Stimulated activated CD4-positive, alpha-beta T cell treated with anti-CD3 and anti-CD28 coated beads, TNF-alpha, amount 100 ng/mL, for 4 hours (primary cell): ENCODE measurements at places on chromosomes 7 and 10.

DNA sequence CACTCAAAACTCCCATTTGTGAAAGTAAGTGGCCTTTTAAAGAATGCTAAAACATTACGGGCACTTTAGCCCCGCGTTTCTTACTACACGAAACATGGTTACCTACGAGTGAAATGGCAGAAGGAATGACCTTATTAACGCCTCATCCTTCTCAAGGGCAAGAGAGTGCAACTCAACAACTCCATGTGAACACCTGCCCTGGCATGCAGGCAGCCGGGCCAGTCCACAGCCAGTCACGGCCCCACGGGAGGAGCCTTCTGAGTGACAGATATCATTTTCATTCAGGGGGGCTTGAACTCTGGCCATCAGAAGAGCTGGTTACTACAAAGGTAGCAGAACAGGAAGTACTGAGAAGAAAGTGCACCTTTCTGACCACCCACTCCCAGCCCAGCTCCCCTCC lies 236.1 kb downstream of the PTPRN2 start:
- no peak for DNase-seq

GRCh38 chr7:5507013-5507412 lies 83.4 kb upstream of the TNRC18 start:
- no peak for DNase-seq

GRCh38 chr10:70331486-70332268 lies 47.9 kb upstream of the NPFFR1 start:
- no peak for DNase-seq

GRCh38 chr7:103031024-103031423 lies 43.6 kb downstream of the FBXL13 start:
- DNase-seq, result no peak

DNA sequence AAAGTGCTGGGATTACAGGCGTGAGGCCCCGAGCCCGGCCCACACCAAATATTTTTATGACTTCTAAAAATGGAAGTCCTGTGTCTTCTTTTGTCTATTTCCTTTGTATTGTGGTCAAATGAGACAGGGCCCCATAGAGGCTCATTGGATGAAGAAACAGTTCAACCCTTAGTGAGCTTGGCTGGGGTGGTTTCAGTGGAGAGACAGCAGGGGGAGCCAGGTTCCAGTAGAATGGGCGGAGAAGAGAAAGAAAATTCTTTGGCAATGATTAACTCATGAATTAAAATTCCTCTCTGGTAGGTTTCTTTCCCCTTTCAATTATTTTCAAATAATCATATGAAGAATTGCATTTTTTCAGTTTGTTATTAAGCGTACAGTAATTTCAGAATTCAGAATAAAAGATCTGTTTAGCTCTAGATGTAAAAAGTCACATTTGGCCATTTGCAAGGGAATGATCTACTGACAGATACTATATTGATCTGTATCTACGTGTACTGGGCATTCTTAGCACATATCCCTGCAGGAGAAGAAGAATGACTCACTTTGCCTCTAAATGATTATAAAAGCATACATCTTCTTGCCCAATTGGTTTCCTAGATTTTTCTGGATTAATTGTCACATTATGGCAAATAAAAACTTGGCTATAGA lies 43.2 kb downstream of the PNLIPRP3 start:
- no peak for DNase-seq

DNA sequence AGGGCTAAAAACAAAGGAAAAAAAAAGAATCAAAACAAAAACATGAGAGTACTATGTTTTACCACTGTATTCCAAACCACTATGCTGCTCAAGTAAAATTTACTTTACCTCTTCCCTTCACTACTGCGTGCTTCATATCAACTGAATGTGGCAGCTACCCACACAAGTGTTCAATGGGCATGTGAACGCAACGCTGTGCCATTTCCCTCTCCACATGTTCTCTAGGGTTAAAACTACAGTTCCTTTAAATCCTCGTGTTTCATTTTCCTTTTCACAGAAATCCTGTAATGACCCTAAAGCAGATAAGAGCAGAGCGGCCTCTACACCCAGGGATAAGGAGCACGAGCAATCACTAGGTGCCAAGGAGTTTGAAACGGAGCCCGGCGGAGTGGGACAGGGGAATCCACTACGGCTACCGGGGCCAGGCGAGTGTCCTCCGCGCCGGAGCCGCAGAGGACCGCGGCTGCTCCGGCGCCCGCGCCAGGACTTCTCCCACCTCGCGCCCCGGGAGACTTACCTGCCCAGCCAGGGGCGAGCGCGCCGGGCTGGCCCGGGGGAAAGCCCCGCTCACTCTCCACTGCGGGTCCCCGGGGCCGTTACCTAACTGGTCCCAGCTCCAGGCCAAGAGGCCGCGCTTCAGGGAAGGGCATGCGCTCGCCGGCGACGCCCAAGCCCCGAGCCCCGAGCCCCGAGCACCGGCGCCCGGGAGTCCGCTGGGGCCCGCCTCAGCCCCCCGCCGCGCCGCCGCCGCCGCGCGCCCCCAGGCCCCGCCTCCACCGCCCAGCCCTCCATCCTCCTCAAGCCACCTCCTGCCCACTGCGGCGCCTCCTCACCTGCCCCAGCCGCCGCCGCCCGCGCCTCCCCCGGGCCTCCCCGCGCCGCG lies 711 bp downstream of the NAMPT start:
- DNase-seq, result peak; percentile 56

- DNase-seq, result no peak
Observed at GRCh38 chr10:102579328-102579727, 65.0 kb upstream of the TRIM8 start.

DNA sequence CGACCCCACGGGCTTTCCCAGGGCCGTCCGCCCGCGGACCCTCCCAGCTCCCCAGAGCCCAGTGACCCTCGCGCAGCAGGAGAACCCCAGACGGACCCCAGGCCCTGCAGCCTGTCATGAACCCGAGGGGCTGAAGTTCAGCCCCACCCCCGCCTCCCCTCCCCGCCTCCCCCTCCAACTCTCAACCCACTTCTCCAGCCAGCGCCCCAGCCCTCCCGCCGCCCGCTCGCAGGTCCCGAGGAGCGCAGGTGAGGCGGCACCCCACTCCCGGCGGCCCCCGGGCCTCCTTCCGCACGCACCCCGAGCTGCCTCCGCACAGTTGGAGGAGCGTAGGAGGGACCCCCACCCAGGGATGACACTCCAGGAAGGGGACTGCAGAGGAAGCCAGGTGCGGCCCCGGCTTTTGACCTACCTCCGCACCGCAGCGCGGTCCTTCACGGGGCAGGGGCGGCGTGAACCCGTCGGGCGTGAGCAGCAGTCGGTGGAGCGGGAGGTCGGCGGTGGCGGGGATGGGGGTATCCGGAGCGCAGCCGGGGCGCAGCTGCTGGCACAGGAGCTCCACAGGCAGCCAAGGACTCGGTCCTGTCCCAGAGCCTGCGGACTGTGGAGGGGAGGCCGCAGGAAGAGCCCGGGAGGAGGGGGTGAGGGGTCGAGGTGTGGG lies at the start of gene TMEM176A:
Gene TMEM176A, plus strand, starts transcription at position 189 of the 661 bp plus-strand sequence. CDS start 782 bp downstream, outside the sequence.
- DNase-seq, result no peak

DNA sequence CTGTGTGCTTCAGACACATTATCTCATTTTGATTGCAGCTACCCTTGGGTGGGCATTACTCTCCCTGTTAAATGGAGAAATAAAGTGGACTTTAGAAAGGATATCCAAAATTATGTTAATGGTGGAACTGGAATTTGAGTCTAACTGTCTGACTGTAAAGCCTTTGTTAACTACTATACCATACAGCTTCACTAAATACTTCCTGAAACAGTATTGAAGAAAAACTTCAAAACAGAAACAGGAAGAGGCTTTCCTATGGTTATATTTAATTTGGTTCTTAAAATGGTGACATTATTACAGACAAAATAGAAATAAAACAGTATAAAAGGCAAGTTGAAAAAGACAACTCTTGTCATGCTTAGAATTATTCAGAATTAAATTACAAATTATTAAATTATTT lies 25.0 kb downstream of the SPAG6 start:
- DNase-seq, result no peak

GRCh38 chr10:97328646-97329453 lies 5.7 kb downstream of the FRAT2 start:
- DNase-seq, result no peak

DNA sequence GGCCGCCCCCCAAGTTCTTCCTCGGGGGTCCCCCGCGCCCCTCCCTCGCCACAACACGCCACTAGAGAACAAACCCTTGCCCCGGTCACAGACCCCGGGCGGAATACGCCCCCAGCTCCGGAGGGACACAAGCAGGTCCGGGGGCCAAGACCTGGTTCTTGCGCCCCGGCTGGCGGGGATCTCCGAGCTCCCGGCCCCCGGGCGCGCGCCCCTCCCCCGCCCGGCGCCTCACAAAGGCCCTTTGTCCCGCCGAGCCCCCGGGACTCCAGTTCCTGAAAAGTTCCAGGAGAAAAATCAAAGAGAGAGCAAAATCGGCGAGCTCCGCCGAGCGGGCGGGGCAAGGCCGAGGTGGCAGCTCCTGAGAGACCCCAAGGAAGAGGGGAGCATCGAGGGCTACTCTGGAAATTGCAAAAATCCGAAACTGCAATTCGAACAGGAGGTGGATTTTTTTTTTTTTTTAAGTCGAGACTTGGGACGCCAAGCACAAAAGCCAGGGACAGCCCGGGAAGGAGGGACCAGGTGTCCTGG lies 4.0 kb downstream of the TNRC18 start:
- no peak for DNase-seq

DNA sequence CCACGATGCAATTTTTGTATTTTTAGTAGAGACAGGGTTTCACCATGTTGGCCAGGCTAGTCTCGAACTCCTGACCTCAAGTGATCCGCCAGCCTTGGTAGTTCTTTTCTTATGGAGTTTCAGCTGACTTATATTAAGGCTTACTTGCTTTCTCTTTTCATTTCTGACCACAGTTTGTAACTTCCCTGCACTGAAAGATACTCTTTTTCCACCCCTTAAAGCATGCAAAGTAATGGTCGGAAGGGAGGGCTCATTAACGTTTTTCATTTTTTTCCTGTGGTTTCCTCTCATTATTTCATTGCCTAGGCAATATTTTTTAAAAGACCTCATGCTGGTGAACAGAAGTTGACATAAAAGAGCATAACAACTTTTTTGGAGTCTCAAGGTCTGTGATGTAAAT lies 27.0 kb downstream of the ADRB1 start:
- no peak for DNase-seq

DNA sequence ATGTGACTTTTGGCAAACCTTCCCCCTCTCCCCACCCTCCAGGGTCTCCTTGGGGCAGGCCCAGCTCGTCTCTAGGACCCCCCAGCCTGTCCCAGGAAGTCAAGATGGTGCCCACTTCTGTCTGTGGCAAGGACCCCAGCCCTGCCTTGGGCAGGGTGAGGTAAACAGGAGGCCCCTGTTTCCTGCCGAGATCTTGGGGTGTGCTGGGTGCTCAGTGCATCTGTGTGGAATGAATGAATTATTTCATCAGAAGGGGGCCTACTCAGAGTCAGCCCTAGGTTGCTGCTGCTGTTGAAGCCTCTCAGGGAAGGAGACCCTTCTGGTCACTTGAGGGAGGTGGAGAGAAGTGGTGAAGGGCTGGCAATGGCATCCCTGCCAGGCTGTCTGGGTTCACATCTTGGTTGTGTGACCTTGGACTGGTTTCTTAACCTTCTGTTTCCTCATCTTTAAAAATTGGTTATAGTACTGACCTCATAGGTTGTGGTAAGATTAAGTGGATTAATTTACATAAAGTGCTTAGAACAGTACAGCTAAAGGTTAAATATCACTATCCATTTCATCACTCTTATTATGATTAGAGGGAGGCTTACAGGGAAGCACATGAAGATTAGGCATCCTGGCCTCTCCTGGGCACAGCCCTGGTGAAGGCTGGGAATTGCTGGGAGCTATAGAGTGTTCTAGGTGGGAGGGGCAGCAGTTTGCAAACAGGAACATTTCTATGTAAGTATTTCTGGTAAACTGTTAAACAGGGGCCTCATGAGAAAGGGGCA lies 67.7 kb downstream of the ZMIZ1 start:
- DNase-seq, result no peak

DNA sequence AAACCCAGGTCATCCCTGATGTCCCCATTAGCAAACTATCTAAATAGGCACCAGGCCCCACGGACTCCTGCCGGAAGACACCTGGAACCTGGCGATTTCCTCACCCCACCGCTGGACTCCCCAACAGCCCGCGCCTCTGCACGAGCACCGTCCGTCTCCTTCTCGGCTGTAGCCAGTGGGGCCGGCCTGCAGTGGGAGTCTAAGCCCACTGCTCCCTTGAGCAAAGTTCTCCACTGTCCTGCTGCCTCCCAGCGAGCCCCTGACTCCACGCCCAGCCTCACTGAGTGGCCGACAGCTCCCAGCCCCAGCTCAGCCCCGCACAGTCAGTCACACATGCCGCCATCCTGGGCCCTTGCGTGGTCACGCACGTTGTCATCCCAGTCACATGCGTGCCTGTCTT lies 211.3 kb upstream of the PPP2R2D start:
- DNase-seq, result no peak

- no peak for DNase-seq
Observed at GRCh38 chr10:24008164-24009091, 200.5 kb upstream of the KIAA1217 start.

- no peak for DNase-seq
Observed at GRCh38 chr7:97019710-97020225, 4.9 kb downstream of the DLX5 start.

DNA sequence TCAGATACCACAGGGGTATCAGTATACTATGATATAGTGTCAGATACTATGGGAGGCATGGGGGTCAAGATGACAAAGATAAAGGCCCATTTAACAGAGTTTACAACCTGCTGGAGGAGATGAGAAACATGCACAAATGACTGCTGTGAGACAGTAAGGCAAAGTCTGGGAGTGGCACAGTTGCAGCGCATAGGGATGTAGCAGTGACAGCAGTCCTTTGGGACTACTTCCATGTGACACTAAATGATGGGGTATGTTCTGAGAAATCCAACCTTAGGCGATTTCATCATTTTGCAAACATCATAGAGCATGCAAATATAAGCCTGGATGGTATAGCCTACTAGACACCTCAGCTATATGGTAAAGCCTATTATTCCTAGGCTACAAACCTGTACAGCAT lies 56.8 kb downstream of the CDK1 start:
- DNase-seq, result no peak

DNA sequence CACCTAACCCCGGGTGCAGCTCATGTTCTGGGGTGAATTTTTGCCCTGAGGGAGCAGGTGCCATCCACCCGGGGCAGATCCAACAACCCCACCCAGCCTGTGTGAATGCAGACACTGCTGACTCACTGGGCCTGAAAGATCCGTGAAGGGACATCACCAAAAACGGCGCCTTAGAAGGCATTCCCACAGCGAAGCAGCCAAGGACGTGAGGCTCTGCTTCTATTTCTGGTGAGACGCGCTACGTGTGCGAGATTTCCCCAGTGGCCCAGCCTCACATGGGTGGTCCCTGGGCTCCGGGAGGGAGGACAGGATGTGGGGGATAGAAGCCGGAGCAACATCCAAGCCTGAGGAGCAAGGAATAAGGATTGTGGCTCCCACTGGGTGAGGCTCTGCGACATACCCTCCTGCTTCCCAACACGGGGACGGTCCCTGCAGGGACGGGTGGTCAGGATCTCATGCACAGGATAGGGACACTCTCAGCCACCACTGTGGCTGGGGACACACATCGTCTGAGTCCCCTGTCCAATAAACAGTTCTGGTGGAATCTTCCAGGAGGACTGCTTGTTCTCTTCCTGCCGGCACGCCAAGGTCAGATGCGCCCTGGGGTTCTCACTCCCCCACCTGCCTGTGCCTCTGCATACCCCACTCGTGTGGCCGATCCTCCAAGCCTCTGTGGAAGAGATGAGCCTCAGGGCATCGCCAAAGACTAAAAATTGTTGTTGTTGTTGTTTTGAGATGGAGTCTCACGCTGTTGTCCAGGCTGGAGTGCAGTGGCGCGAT lies 70.2 kb downstream of the ZRANB1 start:
- no peak for DNase-seq
